ENCODE measurements at places on chromosomes 7 and 10.

DNA sequence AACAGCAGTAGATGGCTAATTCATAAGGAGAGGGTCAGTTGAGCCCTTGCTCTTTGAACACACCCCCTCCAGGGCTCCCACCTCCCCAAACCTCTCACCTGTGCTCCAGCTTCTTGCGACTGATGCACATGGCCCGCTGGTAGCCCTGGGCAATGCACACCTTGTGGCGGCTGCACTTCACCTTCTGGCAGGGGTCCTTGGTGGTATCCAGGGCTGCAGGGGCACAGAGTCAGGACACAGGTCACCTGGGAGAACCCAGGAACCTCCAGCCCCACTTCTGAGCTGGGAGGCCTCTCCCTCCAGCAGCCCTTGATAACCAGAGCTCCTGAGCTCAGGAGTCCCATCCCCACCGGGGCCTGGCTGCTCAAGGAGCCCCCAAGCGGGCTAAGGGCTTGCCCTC, 16.3 kb downstream of the SPOCK2 start:
- DNase-seq: no peak

GRCh38 chr10:116917481-116917880, 68.2 kb downstream of the ENO4 start:
- DNase-seq: no peak

- no peak for DNase-seq
These were observed 83.9 kb downstream of the CHN2 start for GRCh38 chr7:29278337-29279069.

DNA sequence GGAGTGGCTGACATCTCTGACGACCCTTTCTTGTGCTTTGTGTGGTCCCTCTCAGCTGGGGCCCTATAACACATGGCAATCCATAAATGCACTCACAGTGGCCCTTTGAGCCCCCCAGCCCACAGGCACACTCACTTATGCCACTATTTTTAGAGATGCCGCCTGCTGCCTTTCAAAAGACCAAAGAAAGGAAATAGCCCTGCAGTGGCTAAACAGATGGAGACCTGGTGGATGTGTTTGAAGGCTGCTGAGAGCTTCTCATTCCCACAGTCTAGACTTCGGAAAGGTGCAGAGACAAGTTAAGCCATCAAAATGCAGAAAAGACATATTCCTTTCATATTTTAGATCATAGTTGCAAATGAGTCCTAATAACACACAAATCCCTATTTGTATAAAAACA, 42.0 kb upstream of the PDZD8 start:
- no peak for DNase-seq

DNA sequence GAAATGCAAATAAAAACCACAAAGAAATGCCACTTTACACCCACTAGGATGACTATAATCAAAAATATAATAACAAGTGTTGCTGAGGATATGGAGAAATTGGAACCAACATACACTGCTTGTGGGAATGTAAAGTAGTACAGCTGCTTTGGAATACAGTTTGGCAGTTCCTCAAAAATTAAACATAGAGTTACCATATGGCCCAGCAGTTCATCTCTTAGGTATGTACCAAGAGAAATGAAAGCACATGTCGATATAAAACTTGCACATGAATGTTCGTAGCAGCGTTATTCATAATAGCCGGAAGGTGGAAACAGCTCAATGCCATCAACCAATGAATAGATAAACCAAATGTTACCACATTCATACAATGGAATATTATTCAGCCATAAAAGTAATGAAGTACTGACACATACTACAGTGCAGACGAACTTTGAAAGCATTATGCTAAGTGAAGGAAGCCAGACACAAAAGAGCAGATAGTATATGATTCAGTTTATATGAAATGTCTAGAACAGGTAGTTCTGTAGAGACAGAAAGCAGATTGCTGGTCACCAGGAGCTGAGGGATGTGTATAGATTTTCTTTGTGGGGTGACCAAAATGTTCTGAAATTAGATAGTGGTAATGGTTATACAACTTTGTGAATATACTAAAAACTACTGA, 12.4 kb downstream of the BCAP29 start:
- DNase-seq: no peak

- DNase-seq: no peak
These were observed 141.7 kb downstream of the SH3PXD2A start for GRCh38 chr10:103713676-103714075.

GRCh38 chr7:74039337-74039736, 11.4 kb downstream of the ELN start:
- DNase-seq: no peak

GRCh38 chr7:13800694-13801448, 188.6 kb downstream of the ETV1 start:
- no peak for DNase-seq

GRCh38 chr7:38360776-38361175, 87.3 kb upstream of the TARP start:
- no peak for DNase-seq

DNA sequence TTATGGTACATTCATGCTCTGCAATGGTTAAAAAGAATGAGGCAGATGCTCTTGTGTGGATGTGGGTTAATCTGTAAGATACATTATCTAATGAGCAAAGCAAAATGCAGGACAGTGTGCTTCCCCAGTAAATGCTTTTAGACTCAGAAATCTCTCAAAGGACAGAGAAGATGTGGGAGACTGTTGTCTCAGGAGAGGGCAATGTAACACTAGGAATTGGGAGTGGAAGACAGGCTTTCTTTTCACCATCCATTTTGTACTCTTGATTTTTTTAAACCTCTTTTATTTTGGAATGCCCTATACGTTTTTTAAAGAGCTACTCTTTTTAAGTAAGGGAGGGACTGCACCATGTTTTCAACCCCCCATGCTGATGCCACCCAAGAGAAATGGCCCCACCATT, 77.5 kb upstream of the ADAM12 start:
- DNase-seq: no peak

- DNase-seq: no peak
These were observed 41.4 kb downstream of the ZRANB1 start for GRCh38 chr10:124983321-124983720.

- DNase-seq: no peak
These were observed 178.1 kb downstream of the EVX1 start for GRCh38 chr7:27420702-27421101.

GRCh38 chr10:5814110-5815107, 1.2 kb upstream of the GDI2 start:
- no peak for DNase-seq

DNA sequence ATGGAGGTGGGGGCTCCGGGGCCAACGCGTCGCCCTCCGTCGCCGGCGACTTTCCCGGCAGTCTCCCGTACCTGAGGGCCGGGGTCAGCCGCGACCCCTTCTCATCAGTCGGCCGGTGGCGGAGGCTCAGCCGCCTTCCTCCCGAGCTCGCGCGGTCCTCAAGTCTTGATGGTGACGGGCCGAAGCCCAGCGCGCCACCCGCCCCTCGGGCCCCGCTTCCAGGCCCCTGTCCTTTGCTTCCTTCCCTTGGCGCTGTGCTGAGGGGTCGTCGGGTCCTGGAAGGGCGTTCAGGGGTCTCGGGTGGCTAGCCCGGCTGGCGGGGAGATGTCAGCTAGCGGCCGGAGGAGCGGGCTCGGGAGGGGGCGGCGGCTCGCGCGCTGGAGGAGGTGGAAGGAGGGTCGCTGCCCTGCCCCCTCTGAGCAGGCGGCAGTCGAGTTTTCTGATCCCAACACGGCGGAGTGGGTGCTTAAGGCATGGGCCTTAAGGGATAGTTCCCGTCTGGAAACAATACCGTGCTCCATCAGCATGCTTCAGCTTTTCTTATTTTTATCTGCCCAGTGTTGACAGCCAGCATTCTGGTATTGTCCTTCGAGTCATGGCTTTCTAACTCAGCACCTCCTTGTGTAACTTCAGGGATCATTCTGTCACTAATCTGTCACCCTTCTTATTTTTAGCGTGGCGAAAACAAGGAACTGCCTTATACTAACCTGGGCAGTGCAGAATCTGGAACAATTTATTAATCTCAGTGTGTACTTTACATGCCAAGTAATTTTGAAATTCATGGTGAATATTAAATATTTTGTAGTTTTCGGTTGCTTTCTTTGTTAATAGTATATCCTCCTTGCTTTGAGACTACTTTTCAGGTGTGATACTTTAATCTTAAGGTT, 748 bp downstream of the PHTF2 start:
- DNase-seq: no peak

DNA sequence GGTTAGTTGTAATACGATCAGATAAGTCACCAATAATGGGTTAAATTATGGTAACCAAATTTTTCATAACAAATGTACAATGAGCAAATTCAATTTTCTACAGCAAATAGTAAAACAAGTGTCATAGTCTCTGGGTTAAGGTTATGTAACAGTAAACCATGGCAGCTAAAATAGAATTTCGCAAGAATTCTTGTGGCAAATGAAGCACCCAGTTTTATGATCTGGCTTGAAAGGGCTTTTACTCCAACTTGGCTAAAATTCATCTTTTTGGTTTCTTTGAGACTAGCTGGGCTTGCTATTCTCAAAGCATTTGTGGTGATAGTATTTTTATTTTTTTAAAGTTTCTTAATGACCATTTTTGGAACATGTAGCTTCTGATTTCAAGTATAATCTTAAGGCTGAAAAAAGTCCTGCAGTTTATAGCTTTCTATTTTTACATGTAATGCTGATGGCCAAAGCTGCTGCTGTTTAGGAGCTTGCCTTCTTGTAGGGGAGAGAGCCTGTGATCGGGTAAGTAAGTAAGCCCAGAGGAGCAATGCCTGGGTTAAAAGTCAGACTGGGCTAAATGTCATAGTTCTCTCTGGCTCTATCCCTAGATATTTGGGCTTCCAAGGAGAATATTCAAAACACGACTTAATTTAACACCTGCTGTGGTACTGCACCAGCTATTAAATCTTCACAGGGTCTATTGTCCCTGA, 55.5 kb upstream of the SYPL1 start:
- no peak for DNase-seq

DNA sequence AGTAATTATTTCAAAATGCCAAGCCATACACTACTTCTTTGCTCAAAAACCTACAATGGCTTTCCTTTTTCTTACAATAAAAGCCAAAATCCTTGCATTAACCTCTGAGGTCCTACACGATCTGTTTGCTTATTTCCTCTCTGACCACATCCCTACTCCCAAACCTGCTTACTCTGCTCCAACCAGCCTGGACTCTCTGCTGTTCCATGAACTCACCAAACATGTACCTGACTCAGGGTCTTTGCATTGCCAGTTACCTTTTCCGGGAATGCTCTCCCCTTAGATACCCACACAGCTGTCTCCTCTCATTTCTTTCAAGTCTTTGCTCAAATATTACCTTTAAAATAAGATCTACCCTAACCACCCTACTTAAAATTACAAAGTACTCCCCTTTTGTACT, 2.3 kb downstream of the ABCB4 start:
- DNase-seq: no peak

- DNase-seq: no peak
These were observed 1130.0 kb downstream of the DNAJB9 start for GRCh38 chr7:109699661-109700060.

- DNase-seq: no peak
These were observed 70.7 kb downstream of the MACC1 start for GRCh38 chr7:20146451-20146850.

DNA sequence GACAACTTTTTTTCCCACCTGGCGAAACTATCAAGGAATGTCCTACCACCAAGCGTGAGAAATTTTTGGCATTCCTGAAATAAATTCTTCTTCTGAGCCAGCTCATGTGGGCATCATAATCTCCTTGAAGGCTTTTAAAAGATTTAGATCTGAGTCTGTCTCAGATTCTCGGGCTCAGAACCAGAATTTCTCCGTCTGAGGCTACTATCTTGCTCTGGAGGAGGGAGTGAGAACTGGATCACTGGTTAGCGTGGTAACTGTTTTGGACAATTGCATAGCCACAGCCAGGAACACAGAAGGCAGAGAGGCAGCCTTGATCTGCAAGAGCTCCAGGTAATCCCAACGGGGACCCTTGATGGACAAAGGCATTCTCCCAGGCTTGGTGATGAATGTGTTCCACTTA, 1.0 kb upstream of the PLAC9 start:
- DNase-seq: no peak

GRCh38 chr10:28219251-28219650, 83.6 kb downstream of the MPP7 start:
- DNase-seq: no peak

GRCh38 chr7:130397051-130397757, 16.9 kb downstream of the CPA1 start:
- DNase-seq: no peak

- DNase-seq: no peak
These were observed 246.7 kb upstream of the PTN start for GRCh38 chr7:137590071-137590755.

DNA sequence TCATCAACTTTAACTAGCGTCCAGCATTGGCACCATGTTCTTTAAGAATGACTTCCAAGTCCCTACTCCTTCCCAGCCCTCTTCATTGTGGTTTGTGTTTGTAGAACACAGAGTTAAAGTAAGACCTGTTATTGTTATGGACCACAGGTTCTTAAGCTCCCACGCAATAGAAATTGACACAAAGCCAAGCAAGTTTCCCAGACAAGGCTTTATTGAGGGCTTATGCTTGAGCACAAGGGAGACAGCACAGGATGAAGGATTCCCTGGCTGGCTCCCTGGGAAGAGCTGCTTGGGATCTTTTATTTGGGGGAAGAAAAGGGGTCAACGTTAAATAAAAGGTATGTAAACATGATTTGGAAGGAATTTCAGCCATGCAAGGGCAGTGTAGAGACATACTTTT, 44.3 kb upstream of the PRKCQ start:
- DNase-seq: no peak

DNA sequence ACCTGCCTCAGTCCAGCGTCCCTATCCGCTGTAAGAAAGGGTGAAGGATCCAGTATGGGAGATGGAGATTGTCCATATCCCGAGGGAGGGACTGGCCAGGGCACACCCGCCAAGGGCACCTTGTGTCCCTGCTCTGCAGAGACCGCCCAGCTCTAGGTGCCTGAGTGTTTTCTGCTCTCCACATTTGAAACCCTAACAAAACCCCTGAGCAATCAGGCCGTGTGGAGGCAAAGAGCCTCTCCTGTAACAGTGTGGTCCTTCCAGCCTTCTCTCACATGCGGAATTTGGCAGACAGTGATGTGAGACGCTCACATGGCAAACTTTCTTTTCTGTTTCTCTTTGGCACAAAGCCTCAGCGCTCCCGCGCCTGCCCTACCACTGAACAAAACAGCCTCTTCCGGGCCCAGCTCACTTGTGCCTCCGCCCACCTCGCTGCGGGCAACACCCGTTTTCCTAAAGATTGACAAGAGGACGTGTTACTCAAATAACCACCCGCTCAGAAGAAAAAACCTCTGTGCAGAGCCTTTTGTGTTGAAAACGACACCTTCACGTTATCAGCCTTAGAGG, 514.8 kb downstream of the DNAJB6 start:
- peak; percentile 67 for DNase-seq

GRCh38 chr10:67802767-67803538, 35.0 kb downstream of the DNAJC12 start:
- DNase-seq: no peak

DNA sequence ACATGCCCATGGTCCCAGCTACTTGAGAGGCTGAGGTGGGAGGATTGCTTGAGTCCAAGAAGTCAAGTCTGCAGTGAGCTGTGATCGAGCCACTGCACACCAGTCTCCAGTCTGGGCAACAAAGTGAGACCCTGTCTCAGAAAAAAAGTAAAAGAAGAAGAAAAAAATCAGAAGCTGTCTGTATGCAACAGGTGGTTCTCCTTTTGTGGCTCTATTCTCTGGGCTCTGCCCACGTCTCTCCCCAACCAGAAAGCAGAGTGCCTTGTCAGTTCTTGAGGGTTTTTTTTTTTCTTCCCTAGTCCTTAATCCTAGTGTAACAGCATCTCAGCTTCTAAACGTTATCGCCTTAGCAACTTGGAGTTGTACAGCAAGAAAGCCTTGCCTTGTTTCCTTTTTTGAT, 89.5 kb downstream of the PRKCQ start:
- no peak for DNase-seq

- no peak for DNase-seq
These were observed 698.9 kb downstream of the PARD3 start for GRCh38 chr10:34116220-34116641.

- DNase-seq: no peak
These were observed 50.1 kb upstream of the HDAC9 start for GRCh38 chr7:18445483-18445882.
